ENCODE measurements at places on chromosomes 16 and 17. TPM values are rescaled to one million over a fixed set of nuclear protein-coding genes. Genes with fewer than 3 reads are reported as not detected.

The AOC2 gene
- total RNA-seq: 1.2 TPM

GRCh38 chr17:68273722-68274121 is 17.2 kb downstream of the SLC16A6 start:
- DNase-seq: no peak

The ASGR1 gene
- total RNA-seq: not detected

DNA sequence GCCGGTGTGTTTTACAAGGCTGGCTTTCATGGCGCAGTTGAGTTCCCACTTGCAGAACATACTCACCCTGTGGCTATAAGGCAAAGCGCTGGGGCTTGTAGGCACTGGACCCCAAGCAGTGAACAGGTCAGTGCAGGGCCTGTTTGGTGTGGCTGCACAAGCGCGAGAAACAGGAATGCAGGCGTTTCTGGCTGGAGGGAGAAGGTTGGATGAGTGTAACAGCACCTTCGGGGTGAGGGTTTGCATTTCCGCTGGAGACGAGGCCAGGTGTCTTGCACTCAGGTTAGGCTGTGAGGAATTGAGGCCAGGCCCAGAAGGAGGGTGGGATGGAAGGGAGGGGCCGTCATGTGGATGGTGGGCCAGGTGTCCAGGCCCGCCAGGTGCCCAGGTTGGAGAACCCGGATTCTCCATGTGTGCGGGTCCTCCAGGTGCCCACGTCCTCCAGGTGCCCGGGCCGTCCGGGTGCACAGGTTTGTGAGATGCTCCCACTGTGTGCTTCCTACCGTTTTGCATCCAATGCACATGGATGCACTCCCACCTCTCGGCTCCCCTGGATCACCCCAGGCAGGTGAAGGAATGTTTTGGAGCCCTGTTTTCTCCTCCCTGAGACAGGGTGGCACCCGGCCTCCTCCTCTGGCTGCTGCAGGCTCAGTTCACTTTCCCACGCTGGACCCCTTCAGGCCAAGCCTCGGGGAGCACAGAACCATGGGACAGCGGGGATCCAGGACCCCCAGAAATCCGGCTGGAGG is 46.0 kb downstream of the SLC7A5 start:
- DNase-seq: no peak

GRCh38 chr16:22813223-22813947 is 577 bp upstream of the HS3ST2 start:
- peak; percentile 67 for DNase-seq

- no peak for DNase-seq
Observed at GRCh38 chr16:10213748-10214147, 31.5 kb upstream of the GRIN2A start.

GRCh38 chr17:13729466-13730134 is 127.9 kb upstream of the HS3ST3A1 start:
- DNase-seq: no peak

The IL21R gene
- total RNA-seq: not detected

DNA sequence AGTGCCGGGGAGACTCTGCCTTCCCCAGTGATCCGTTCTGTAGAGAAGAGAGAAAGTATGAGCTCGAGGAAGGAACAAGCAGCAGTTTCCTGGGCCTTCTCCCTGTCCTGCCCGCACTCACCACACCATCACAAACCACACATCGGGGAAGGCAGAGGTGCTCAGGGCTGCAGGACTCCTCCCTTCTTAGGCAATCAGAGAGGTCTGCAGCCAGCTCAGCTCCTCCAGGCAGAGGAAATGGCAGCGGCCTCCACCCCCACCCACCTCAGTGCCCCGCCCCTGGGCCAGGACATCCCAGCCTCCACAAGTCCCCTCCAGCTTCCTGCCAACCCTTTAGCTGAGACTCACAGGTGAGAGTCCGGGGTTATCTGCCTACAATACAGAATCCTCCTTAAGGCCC is 2.0 kb downstream of the ZNF319 start:
- DNase-seq: no peak

DNA sequence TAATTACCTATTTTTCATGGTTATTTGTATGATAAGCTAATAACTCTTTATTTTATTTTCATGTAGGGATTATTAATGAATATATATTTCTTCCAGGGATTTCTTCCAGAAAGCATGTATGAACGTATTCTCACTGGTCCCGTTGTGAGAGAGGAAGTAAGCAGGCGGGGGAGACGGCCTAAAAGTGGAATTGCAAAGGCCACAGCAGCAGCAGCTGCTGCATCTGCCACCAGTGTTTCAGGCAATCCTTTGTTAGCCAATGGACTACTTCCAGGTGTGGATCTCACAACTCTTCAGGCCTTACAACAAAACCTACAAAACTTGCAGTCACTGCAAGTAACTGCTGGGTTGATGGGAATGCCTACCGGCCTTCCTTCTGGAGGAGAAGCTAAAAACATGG is 110.3 kb upstream of the RBL2 start:
- no peak for DNase-seq

GRCh38 chr17:7213895-7214299 is 5.7 kb downstream of the DLG4 start:
- peak; percentile 92 for DNase-seq

DNA sequence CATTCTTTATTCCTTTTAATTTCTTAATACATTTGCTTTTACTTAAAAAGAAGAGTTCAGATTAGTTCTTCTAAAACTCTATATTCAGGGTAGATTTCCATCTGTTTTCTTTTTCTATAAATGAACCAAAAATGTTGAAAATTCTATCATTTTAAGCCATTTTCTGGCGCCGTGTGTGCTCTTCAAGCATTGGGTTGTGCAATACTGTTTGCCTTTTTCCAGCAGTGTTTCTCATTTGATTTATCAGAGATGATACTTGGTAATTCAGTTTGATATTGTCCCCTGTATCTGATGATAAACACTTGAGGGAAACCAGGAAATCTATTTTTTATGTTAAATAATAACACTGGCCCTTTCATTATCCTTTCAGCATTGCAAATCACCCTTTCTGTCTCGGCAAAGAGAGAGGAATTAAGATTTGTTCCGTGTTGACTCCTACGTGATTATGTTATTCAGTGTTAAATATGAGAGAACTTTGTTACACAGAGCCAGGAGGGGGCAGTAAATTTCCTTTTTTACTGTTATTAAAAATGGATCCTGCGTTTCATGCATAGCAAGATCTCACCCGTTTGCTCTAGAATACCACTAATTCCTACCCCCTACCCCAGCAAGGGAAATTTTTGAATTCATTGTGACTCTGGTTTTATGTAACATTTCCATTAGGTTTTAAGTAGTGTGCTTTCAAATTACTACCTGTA is 606.9 kb upstream of the RBFOX1 start:
- no peak for DNase-seq

DNA sequence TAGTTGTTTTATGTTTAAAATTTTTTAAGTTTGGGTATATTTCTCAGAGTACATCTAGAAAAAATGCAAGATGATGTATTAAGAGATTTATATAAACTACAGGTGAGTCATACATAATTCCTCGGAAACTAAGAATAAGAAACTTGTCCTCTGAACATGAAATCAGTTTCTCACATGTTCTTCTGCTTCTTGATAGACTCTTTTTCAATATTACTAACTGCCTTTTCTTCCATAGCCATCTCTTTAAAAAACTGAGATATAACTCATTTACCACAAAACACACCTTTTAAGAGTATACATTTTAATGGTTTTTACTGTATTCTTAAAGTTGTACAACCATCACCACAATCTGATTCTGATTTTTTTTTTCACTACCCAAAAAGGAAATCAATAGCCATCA is 238.4 kb upstream of the AXIN2 start:
- DNase-seq: no peak
